IMR-90 (cell line): ENCODE measurements at places on chromosomes 5 and 9. TPM values are rescaled to one million over a fixed set of nuclear protein-coding genes. Genes with fewer than 3 reads are reported as not detected.
A peak's percentile ranks its signal among the peaks of the same experiment; 100 is the strongest.

CDK9 gene
- 49.9 and 52.1 TPM in 2 replicates for polyA plus RNA-seq

TNPO1 gene
- polyA plus RNA-seq: 42.5 and 45.5 TPM in 2 replicates

C9 gene
- polyA plus RNA-seq: not detected in 2 replicates

ENHO gene
- polyA plus RNA-seq: 0.10 TPM in 1 of 2 replicates, not detected in the other

RETREG1 gene
- 0.17 TPM in 1 of 2 replicates, not detected in the other for polyA plus RNA-seq

PCDHGA11 gene
- polyA plus RNA-seq: 6.9 and 7.5 TPM in 2 replicates

PCDHGC4 gene
- polyA plus RNA-seq: 0.60 and 0.65 TPM in 2 replicates

PPP3R2 gene
- not detected in 2 replicates for polyA plus RNA-seq

LCN9 gene
- polyA plus RNA-seq: not detected in 2 replicates

UGT3A1 gene
- not detected in 2 replicates for polyA plus RNA-seq

DNA sequence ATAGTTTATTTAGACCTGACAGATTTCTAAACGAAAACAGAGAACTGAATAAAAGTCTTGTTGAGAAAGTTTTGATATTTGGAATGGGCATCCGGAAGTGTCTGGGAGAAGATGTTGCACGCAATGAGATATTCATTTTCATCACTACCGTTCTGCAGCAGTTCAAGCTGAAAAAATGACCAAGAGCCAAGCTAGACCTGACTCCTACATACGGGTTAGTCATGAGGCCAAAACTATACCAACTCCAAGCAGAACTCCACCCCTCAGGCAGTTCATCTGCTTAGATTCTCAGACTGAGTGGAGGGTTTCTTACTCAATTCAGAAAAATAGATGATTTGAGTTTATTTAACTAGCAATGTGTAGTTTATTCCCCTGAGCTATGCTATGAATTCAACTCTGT is 95.4 kb upstream of the ANXA1 start:
- no peaks in the 10 kb centered on the region for H3K36me3 ChIP-seq
- no peak for DNase-seq
- no peak overlapping the region for H3K27ac ChIP-seq
- no peaks in the 10 kb centered on the region for H3K27me3 ChIP-seq
- H3K4me1 ChIP-seq: no peaks in the 10 kb centered on the region
- no peak overlapping the region for H3K4me3 ChIP-seq

DNA sequence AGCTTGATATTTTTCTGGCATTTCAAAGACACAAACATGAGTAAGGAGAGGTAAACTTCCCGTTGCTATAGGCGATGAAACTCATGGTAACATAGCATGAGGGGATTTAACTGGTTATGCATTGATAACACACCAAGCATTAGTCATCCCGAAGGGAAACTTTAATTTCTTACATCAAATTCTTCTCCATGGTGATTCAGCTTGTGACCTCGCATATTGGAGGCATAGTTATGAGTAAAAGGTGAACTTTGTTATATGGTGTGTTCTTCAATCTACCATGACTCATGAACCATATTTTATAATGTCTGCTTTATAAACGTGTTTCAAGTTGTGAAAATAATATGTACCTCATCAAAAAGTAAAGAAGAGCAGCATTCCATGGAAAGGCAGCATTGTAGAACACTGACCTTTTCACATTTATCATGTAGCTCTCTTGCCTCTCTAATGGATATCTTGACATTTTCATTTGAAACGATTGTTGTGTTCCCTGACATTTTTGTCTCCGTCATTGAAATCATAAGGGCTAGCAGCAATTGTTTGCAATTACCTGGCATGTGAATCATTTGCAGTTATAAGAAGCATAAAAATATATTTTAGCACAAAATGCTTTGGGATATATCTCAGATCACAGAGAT is 491.8 kb downstream of the ANXA1 start:
- no peaks in the 10 kb centered on the region for H3K36me3 ChIP-seq
- no peak for DNase-seq
- H3K4me3 ChIP-seq: no peak overlapping the region
- no peaks in the 10 kb centered on the region for H3K4me1 ChIP-seq

- H3K27ac ChIP-seq: no peak overlapping the region
- H3K4me3 ChIP-seq: no peak overlapping the region
- H3K4me1 ChIP-seq: peaks cover 12% of the 10 kb centered on the region
- H3K27me3 ChIP-seq: no peaks in the 10 kb centered on the region
These were observed 7.1 kb downstream of the ANP32B start for GRCh38 chr9:97990259-97990658.

- peaks cover 17% of the 10 kb centered on the region for H3K4me1 ChIP-seq
- no peak overlapping the region for H3K4me3 ChIP-seq
These were observed 8.6 kb downstream of the TEK start for GRCh38 chr9:27117489-27118135.

DNA sequence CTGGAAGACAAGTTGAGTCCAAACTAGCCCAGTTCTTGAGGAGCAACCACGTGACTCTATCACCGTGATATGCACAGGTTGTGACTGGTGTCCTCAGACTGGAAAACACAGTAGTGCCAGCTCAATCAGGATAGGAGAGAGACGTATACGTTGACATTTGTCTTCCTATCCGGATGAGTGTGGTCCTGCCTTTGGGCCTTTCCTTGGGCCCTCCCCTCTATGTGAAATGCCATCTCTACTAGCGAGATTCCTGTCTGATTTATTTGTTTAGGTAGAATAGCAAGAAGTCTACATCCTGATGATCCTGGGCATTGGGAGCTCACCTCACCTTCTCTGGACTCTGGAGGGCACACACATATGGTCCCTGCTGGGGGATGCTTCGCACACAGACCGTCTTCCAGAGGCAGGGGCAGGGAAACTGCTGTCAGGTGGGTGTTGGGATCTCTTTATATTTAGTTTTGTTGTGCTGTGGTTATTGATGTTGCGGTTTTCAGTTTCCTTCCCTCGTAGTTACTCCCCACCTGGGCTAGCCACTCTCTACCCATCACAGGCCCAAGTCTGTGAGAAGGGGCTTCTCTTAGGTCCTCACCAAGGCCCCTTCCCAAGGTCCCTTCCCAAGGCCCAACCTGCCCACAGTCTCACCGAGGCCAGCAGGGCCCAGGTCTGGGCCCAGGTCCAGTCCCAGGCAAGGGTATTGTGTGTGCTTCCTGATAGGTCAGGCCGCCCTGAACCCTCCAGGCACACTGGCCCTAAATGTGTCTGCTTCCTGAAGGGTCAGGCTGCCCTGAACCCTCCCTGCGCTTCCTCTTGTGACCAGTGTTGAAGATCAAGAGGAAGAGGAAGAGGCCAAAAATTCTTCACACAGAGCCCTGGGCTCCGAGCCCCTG is 19.0 kb upstream of the SPINK4 start:
- H3K4me1 ChIP-seq: peaks cover 4% of the 10 kb centered on the region
- H3K27ac ChIP-seq: no peak overlapping the region
- H3K36me3 ChIP-seq: no peaks in the 10 kb centered on the region
- peaks cover 16% of the 10 kb centered on the region for H3K27me3 ChIP-seq

DNA sequence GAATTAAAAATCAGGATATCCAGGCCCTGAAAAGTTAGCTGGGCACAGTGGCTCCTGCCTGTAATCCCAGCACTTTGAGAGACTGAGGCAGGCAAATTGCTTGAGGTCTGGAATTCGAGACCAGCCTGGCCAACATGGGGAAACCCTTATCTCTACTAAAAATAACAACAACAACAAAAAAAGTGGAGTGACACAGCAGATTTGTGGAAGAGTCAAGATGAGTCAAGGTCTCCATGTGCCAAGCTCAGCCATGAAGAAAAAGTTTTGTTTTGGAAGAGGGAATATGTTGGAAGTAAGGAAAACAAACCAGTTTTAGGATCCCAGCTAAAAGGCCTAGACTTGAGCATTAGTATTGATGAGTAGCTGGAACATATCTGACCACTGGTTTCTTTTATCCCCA is 14.7 kb downstream of the LRRC70 start:
- no peaks in the 10 kb centered on the region for H3K36me3 ChIP-seq
- peak; percentile 52 for DNase-seq
- H3K27ac ChIP-seq: peak overlapping the region; percentile 35; the same call in 1 of the 2 replicates
- peaks cover 2% of the 10 kb centered on the region; the same call in 1 of the 2 replicates for H3K4me1 ChIP-seq
- no peaks in the 10 kb centered on the region for H3K27me3 ChIP-seq

DNA sequence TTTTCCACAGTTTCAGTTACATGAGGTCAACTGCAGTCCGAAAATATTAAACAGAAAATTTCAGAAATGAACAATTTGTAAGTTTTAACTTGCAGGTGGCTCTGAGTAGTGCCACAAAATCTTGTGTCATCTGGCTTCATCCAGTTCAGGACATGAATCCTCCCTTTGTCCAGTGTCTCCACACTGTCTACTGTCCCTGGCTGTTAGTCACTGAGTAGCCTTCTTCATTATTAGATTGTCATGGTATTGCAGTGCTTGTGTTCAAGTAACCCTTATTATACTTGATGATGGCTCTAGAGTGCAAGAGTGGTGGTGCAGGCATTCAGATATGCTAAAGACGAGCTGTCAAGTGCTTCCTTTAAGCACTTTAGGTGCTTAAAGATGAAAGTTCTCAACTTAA is 65.3 kb downstream of the CFAP95 start:
- H3K36me3 ChIP-seq: no peaks in the 10 kb centered on the region
- H3K4me1 ChIP-seq: 0 out of 2 replicates have a peak, but pooled peaks cover 1% of the 10 kb centered on the region
- H3K27me3 ChIP-seq: no peaks in the 10 kb centered on the region
- DNase-seq: no peak

DNA sequence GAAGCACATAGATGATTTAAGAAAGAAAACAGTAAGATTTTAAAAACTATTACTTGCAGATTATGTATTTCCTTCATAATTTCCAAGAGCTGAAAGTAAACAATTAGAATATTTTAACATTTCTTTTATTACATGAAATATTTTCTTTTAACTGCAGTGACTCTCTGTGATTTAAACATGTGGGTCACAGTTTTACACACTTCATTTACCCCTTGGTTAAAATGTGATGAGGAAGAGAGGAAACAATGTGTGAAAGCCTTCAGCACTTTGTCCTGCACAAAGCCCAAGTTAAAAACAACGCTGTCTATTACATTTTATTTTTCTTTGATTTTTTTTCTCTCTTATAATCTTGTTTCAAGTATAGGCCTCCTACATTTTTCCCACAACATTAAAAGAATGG is 801.3 kb downstream of the CDH12 start:
- H3K27me3 ChIP-seq: no peaks in the 10 kb centered on the region
- no peaks in the 10 kb centered on the region for H3K36me3 ChIP-seq
- no peaks in the 10 kb centered on the region for H3K4me1 ChIP-seq
- H3K4me3 ChIP-seq: no peak overlapping the region

DNA sequence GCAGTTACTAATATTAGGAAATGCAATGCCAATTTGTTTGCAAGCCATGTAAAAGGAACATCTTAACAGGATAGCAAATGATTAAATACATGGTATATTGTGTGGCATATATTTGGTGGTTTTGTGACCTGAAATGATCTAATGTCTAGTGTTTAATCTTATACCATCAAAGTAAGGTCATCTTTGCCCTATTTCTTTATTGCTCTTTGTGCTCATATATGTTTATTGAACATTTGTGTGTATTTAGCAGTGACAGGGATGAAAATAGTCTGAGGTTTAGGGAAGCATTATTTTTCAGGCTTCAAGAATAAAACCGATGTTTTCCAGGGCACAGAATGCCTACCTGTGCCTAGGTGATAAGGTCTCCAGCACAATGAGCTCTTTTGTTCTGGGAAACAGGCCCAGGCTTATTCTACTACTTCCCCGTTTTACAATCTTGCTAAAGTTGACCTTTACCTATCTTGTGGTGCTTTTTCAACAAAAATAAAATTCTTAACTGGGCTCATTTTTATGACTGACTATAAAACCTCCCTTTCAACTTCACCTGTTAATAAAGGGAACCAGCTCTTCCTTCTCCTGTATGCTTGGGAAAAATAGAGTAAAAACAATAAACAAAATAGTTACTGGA is 105.6 kb upstream of the ANKH start:
- H3K27ac ChIP-seq: no peak overlapping the region
- DNase-seq: no peak
- H3K4me3 ChIP-seq: no peak overlapping the region
- no peaks in the 10 kb centered on the region for H3K4me1 ChIP-seq

- no peaks in the 10 kb centered on the region for H3K36me3 ChIP-seq
- peaks cover 15% of the 10 kb centered on the region for H3K4me1 ChIP-seq
- DNase-seq: peak; percentile 66
- no peaks in the 10 kb centered on the region for H3K27me3 ChIP-seq
These were observed 114.2 kb downstream of the PRDM6 start for GRCh38 chr5:123203105-123203800.

GRCh38 chr5:172325452-172325851 is 41.9 kb upstream of the UBTD2 start:
- no peaks in the 10 kb centered on the region for H3K27me3 ChIP-seq
- no peak for DNase-seq
- H3K4me3 ChIP-seq: no peak overlapping the region
- H3K4me1 ChIP-seq: no peaks in the 10 kb centered on the region
- H3K36me3 ChIP-seq: no peaks in the 10 kb centered on the region
- H3K27ac ChIP-seq: no peak overlapping the region

- peaks cover 28% of the 10 kb centered on the region for H3K27me3 ChIP-seq
- H3K4me3 ChIP-seq: no peak overlapping the region
- H3K27ac ChIP-seq: no peak overlapping the region
- H3K4me1 ChIP-seq: peaks cover 1% of the 10 kb centered on the region; the same call in 1 of the 2 replicates
These were observed 1.3 kb downstream of the LVRN start for GRCh38 chr5:115963566-115963965.

GRCh38 chr5:110342683-110343082 is 383.8 kb downstream of the TMEM232 start:
- no peak for DNase-seq
- H3K4me1 ChIP-seq: no peaks in the 10 kb centered on the region
- H3K27me3 ChIP-seq: no peaks in the 10 kb centered on the region
- no peak overlapping the region for H3K27ac ChIP-seq
- H3K4me3 ChIP-seq: no peak overlapping the region
- H3K36me3 ChIP-seq: no peaks in the 10 kb centered on the region

DNA sequence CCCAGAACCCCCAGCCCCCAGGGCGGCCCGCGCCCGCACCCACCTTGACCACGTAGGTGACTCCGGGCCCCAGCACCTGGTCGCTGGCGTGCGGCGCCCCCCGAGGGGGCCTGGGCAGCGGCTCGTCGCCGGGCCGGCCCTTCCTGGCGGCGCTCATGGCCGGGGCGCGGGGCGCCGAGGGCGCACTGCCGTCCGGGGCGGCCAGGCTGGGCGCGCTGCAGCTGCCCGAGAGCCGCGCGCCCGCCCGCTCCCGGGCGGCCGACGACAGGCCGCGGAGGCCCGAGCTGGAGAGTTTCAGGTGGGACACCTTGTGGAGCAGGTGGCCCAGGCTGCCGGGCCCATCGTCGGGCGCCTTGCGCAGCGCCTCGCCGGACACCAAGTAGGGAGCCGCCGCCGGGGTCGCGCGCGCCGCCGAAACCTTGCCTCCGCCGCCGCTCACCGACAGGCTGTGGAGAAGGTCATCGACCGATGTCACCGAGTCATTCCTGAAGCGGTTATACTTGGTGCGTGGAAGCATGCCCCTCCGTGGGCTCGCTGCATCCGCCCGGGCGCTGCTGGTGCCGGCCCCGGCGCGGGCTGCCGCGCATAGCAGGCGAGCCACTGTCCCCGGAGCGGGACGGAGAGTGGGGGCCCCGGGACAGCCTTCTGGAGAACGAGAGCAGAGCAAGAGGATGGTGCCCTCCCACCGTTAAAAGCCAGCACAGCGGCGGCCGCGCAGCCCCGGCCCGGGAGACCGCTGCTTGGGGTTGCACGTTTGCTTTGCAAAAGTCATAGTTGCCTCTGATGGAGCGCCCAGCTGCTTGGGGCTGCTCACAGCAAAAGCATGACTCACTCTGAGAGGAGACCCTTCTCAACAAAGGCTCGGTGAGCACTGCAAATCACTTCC is at the start of gene SHC3:
Gene SHC3 (minus strand): TSS at position 875 of the 886 bp plus-strand sequence. CDS start 358 bp downstream, at position 517.
- H3K4me1 ChIP-seq: peaks cover 11% of the 10 kb centered on the region
- H3K27ac ChIP-seq: peak within 1 kb of the TSS; percentile 91
- DNase-seq: peak; percentile 75
- H3K4me3 ChIP-seq: peak within 1 kb of the TSS; percentile 87
- H3K36me3 ChIP-seq: no peaks in the 10 kb centered on the region

GRCh38 chr5:57600321-57600720 is 117.7 kb upstream of the ACTBL2 start:
- H3K4me3 ChIP-seq: no peak overlapping the region
- DNase-seq: peak; percentile 49
- no peak overlapping the region for H3K27ac ChIP-seq
- H3K4me1 ChIP-seq: no peaks in the 10 kb centered on the region
- H3K36me3 ChIP-seq: no peaks in the 10 kb centered on the region
